Left lung (tissue), 14 donors: ENCODE measurements at places on chromosomes 3 and 15.

GRCh38 chr3:126934031-126934531 is 48.8 kb upstream of the PLXNA1 start:
- DNase-seq, result no peak

GRCh38 chr3:177364236-177364635 is 167.0 kb upstream of the TBL1XR1 start:
- DNase-seq, result no peak

- no peak for DNase-seq
These were observed 489 bp upstream of the GALNT15 start for GRCh38 chr3:16174026-16174355.

- no peak for DNase-seq
These were observed 156.9 kb downstream of the AGBL1 start for GRCh38 chr15:86236356-86237110.

DNA sequence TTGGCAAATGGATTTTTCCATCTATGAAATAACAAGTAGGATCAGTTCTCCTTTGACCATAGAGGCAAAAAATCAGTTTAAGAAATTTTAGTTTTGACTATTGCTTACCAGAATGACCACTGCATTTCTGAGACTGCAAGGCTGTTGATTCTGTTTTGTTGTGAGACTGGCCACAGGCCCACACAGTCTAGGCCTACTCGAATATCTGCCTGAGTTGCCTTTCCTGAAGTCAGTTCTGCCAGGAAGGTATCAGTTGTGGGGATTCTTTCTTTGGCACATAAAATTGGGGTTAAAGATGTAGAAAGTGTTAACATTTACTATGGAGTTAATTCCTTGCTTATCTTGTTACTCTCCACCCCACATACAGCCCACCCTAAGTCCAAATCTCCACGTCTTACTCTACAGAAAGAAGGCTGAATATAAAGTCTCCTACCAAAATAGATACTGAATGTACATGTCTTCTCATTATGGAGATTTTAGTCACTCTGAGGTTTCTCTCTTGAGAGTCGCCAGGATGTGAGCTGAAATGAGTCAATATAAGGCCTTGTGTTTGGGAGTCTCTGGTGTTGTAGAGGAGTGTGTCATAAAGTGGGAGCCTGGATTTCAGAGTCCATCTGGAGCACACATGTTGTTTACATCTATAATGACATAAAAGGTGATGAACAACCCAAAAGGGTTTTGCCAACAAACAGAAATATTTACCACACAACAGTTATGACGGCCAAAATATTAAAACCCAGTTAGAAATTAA is 45.0 kb upstream of the WWTR1 start:
- no peak for DNase-seq

DNA sequence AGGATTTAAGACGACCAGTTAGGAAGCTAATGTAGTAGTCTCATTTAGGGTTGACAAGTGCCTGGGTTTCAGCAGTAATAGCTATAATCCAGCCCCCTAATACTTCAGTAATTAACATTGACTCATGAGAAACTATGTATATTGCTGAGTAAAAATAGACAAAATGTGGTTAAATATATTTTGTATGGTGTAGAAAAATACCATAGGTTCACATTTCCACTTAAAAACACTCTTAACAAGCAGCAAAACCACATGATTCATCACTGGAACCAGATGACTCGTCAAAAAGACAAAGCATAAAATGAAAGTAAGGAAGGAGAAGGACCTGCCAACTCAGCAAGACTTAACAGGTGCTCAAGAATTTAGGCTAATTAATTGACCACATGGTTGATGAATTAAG is 288.9 kb downstream of the EFHB start:
- DNase-seq, result no peak

- DNase-seq, result peak; percentile 55
These were observed 435 bp downstream of the RAB27A start for GRCh38 chr15:55289011-55289745.
